Liver (tissue), 10 donors: ENCODE measurements at places on chromosomes 7 and 10. TPM values are rescaled to one million over a fixed set of nuclear protein-coding genes. Genes with fewer than 3 reads are reported as not detected.

DNA sequence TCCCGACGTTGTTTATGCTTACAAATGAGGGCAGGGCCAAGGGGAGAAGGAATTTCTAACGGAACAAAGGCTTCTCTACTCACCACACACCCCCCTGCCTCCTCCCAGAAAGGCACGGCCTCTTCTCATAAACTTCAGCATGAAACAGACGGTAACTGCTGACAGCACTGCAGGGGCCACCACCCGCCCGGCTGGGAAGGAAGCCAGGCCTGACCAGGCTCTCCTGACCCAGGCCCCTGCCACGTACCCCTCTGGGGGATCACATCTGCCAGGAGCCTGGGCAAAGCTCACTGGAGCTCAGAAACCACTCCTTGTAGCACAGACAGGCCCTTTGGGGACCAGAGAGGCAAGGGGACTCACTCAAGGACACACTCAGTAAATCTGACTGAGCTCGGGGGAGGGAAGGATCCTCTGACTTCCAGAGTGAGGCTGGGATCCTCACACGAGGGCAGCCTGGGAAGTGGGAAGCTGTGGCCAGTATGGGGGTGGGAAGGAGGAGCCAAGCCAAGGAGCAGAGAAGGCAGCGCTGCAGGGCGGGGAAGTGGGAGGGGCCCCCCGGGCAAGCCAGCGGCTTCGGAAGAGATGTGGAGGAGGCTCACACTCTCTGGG lies 46.1 kb downstream of the ZCCHC24 start:
- peak overlapping the region; percentile 78 for H3K27ac ChIP-seq
- no peaks in the 10 kb centered on the region for H3K27me3 ChIP-seq
- H3K4me1 ChIP-seq: peaks cover 64% of the 10 kb centered on the region
- H3K36me3 ChIP-seq: no peaks in the 10 kb centered on the region

DNA sequence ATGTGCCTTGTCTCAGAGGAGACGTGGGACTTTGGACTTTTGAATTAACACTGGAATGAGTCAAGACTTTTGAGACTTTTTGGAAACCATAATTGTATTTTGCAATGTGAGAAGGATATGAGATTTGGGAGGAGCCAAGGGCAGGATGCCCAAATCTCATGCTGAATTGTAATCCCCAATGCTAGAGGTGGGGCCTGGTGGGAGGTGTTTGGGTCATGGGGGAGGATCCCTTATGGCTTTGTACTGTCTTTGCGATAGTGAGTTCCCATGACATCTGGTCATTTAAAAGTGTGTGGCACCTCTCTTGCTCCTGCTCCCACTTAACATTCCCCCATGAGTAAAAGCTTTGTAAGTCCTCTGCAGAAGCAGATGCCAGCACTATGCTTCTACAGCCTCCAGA lies 39.2 kb downstream of the DNAJC9 start:
- H3K27me3 ChIP-seq: no peaks in the 10 kb centered on the region
- H3K27ac ChIP-seq: no peak overlapping the region
- H3K4me3 ChIP-seq: no peak overlapping the region

DNA sequence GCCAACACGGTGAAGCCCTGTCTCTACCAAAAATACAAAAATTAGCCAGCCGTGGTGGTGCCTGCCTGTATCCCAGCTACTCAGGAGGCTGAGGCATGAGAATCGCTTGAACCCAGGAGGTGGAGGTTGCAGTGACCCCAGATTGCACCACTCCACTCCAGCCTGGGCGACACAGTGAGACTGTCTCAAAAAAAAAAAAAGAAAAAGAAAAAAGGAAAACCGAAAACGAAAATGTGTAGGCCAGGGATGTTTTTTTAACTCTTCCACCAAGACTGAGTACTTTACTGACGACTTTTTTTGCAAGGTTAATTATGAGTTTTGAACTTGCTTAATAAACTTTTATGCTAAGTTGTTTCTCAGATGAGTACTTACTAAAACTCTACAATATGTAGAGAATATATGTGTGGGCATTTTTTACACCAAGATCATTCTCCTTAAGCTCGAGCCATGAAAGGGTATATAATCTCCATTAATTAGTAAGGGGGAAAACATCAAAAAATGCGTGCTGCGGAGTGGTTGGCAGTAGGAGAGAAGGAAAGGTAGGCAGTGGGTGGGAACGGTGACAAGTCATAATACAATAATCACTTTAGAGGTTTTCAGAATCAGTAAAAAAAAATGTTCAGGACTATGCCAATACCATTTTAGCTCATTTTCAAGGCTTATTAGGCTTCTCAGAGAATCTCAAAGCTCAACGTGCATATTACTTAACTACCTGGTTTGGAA lies 8.6 kb upstream of the ADRB1 start:
- no peaks in the 10 kb centered on the region for H3K36me3 ChIP-seq
- H3K4me3 ChIP-seq: no peak overlapping the region
- no peak overlapping the region for H3K27ac ChIP-seq
- no peaks in the 10 kb centered on the region for H3K27me3 ChIP-seq
- no peak for DNase-seq
- no peaks in the 10 kb centered on the region for H3K4me1 ChIP-seq

The BLOC1S2 gene
- total RNA-seq: 25.5 TPM

GRCh38 chr10:89846281-89846630 lies 144.9 kb downstream of the KIF20B start:
- no peaks in the 10 kb centered on the region for H3K27me3 ChIP-seq
- H3K27ac ChIP-seq: no peak overlapping the region
- no peak overlapping the region for H3K4me3 ChIP-seq
- DNase-seq: no peak

- H3K4me1 ChIP-seq: no peaks in the 10 kb centered on the region
- H3K4me3 ChIP-seq: no peak overlapping the region
- no peaks in the 10 kb centered on the region for H3K36me3 ChIP-seq
- H3K27me3 ChIP-seq: peaks cover 2% of the 10 kb centered on the region
- no peak overlapping the region for H3K27ac ChIP-seq
Observed at GRCh38 chr10:123529146-123529760, 136.9 kb upstream of the GPR26 start.

The RALA gene
- 5.7 TPM for total RNA-seq

The TAS2R38 gene
- total RNA-seq: not detected
